A549 treated with RU486 at 1 μM for 4 hours (cell line): ENCODE measurements at places on chromosomes 12 and 14. TPM values are rescaled to one million over a fixed set of nuclear protein-coding genes. Genes with fewer than 3 reads are reported as not detected.

Gene PRH1
- total RNA-seq = 2.8 to 5.7 TPM (median 3.0 TPM) in 5 replicates

Gene LRRIQ1
- total RNA-seq = 0.41 to 1.5 TPM (median 1.1 TPM) in 5 replicates

Gene ANO2
- 0.05 TPM in 1 of 5 replicates, not detected in the others for total RNA-seq

Gene OTX2
- total RNA-seq = not detected in 5 replicates

Gene EIF5
- total RNA-seq = 209 to 291 TPM (median 280 TPM) in 5 replicates

Gene CD4
- not detected in 5 replicates for total RNA-seq

Gene LRRC43
- 0.10 to 0.27 TPM (median 0.14 TPM) in 3 of 5 replicates, not detected in the others for total RNA-seq

Gene CFAP54
- total RNA-seq = 0.91 to 1.4 TPM (median 1.1 TPM) in 5 replicates

Gene BEGAIN
- 6.6 to 13.7 TPM (median 9.0 TPM) in 5 replicates for total RNA-seq

Gene ALDH1L2
- 1.9 to 3.7 TPM (median 3.1 TPM) in 5 replicates for total RNA-seq
